ENCODE measurements at places on chromosomes 7 and 10.

- DNase-seq, result peak; percentile 56
These were observed 119.4 kb downstream of the ST7 start for GRCh38 chr7:117072620-117073118.

GRCh38 chr10:28858646-28859045 is 181.3 kb downstream of the BAMBI start:
- DNase-seq, result no peak

DNA sequence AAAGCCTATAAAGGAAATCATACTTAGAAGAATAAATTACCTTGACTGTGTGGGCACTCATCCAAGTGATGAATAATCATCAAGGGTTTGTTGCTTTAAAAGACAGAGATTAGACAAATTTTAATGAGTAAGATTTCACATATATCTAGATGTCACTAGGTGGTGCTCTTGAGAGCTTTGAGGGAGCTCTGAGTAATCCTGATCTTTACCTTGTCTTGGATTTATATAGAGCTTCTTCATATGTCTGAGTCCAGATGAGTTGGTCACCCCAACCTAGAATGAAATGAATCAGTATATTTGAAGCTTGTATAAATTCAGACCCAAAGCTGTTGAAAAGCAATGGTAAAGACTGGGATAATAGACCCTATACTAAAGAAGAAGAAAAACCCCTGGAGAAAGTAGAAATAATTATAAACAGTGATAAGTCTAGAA is 3.7 kb downstream of the AGR2 start:
- DNase-seq, result no peak

DNA sequence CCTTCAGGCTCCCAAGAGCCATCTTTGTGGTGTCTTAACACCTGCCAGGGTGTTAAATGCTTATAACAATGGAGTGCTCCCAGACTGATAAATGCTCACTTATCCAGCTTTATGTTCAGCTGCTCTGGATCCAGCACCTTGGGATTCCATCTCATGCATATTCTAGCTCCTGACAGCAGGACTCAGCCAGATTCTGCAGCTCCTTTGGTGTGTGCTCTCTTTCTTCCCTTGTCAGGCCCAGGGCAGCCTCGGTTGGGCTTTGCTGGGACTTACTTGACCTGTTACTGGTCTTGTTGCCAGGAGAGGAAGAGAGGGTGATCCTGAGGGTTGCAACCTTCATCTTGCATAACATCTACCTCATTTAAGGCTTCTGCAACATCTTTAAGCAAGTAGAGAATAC is 59.4 kb upstream of the CCNY start:
- no peak for DNase-seq

DNA sequence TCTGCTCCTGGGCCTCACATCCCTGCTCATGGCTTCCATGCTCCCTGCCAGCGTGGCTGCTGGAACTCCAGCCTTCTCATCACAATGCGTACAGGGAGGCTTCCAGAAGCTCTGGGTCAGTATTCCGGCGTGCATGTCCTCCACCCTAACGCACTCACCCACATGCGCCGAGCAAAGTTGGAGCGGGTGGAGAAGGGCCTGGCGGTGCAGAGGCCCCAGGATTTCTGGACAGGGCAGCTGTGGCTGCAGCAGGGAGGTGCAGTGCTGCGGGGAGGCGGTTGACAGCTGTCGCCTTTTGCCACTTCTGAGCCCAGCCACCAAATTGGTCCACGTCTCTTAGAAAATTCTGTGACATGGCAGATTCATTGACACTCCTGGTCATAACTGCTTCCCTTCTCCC is 33.6 kb upstream of the FAM20C start:
- DNase-seq, result no peak

DNA sequence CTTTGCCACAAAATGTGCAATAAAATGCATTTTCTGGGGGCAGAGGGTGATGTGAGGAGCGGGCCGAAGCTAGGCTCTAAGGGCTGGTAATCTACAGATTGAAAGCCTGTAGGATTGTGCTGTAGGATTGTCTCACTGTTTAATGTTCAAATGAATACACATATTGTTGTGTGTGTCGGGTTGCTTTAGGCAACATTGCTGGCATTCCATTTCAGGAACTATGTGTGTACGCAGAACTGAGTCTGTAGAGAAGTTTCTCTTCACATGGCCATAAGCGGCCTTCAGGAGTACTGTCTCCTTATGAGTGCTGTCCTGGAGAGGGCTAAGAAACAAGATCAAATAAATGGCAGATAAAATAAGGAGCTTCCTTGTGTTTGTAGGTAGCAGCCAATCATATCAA is 540.2 kb downstream of the GATA3 start:
- DNase-seq, result no peak
